Right ventricle myocardium inferior (tissue), 1 donor: ENCODE measurements at places on chromosomes 1 and 21. TPM values are rescaled to one million over a fixed set of nuclear protein-coding genes. Genes with fewer than 3 reads are reported as not detected.

The SLC30A10 gene
- total RNA-seq, result 0.43 TPM

The NUF2 gene
- 0.89 TPM for total RNA-seq

The PAX7 gene
- total RNA-seq, result not detected

The TMPRSS3 gene
- not detected for total RNA-seq

The CD5L gene
- 2.5 TPM for total RNA-seq

The COL16A1 gene
- total RNA-seq, result 12.7 TPM

The EDARADD gene
- total RNA-seq, result 1.6 TPM

The CASZ1 gene
- total RNA-seq, result 58.2 TPM

The SLC25A34 gene
- 57.2 TPM for total RNA-seq

The LPAR3 gene
- 16.6 TPM for total RNA-seq

The TNFRSF4 gene
- total RNA-seq, result 1.4 TPM

The LBR gene
- 19.0 TPM for total RNA-seq

The LCE6A gene
- total RNA-seq, result not detected

The UBL4B gene
- total RNA-seq, result not detected

The PLA2G2C gene
- not detected for total RNA-seq

The CFHR4 gene
- not detected for total RNA-seq

The SLAMF9 gene
- not detected for total RNA-seq

The BSND gene
- total RNA-seq, result not detected

The CDC7 gene
- 0.95 TPM for total RNA-seq

The ANKRD45 gene
- total RNA-seq, result 0.16 TPM

The OR2AK2 gene
- total RNA-seq, result not detected

The FAM163A gene
- 0.65 TPM for total RNA-seq

The ACTA1 gene
- total RNA-seq, result 1,694 TPM

The PLEKHA6 gene
- total RNA-seq, result 18.7 TPM

The DCST2 gene
- 0.35 TPM for total RNA-seq

The NEGR1 gene
- 15.2 TPM for total RNA-seq

The SLC30A2 gene
- total RNA-seq, result 4.0 TPM

The HORMAD1 gene
- total RNA-seq, result not detected

The IPO13 gene
- 56.9 TPM for total RNA-seq

The COQ8A gene
- 412 TPM for total RNA-seq

The MRPL9 gene
- 51.2 TPM for total RNA-seq

The C8A gene
- not detected for total RNA-seq

The CYYR1 gene
- 27.3 TPM for total RNA-seq

The AQP10 gene
- total RNA-seq, result not detected

The SPRR3 gene
- not detected for total RNA-seq

The NOTCH2 gene
- total RNA-seq, result 21.4 TPM

The KANK4 gene
- 0.95 TPM for total RNA-seq

The TRNP1 gene
- 26.9 TPM for total RNA-seq

The FMO2 gene
- 59.4 TPM for total RNA-seq

The SESN2 gene
- total RNA-seq, result 2.9 TPM

The CSF3R gene
- total RNA-seq, result 5.8 TPM

The WNT3A gene
- total RNA-seq, result not detected

The C1orf210 gene
- not detected for total RNA-seq

The INSRR gene
- total RNA-seq, result 0.46 TPM

The LCK gene
- 0.57 TPM for total RNA-seq

The ERI3 gene
- 52.7 TPM for total RNA-seq

The C1orf50 gene
- total RNA-seq, result 8.7 TPM

The RAB4A gene
- 131 TPM for total RNA-seq

The EDN2 gene
- total RNA-seq, result not detected

The THAP3 gene
- total RNA-seq, result 12.5 TPM

The FNDC5 gene
- total RNA-seq, result 139 TPM

The FAM72B gene
- total RNA-seq, result 0.43 TPM

The HSD3B2 gene
- not detected for total RNA-seq
